Activated naive CD8-positive, alpha-beta T cell treated with anti-CD3 and anti-CD28 coated beads, Interleukin-2, amount 10 ng/mL, durations not matched to agents 7 days and 5 days (primary cell): ENCODE measurements at places on chromosomes 5 and 9. TPM values are rescaled to one million over a fixed set of nuclear protein-coding genes. Genes with fewer than 3 reads are reported as not detected.

DNA sequence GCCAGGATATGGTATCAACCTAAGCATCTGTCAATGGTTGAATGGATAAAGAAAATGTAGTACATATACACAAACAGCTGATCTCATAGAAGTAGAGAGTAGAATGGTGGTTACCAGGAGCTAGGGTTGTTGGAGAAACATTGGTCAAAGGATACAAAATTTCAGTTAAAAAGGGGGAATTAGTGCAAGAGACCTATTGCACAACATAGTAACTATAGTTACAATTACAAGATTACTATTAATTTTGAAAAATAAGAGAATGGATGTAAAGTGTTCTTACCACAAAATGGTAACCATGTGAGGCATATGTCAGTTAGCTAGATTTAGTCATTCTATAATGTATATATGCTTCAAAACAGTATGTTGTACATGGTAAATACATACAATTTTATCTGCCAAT, 28.8 kb upstream of the ELOVL7 start:
- no peak overlapping the region for H3K4me3 ChIP-seq
- H3K27ac ChIP-seq: no peak overlapping the region
- H3K36me3 ChIP-seq: peaks cover 11% of the 10 kb centered on the region
- H3K4me1 ChIP-seq: no peaks in the 10 kb centered on the region
- no peak for DNase-seq

GRCh38 chr9:77063645-77064285, 44.3 kb downstream of the FOXB2 start:
- no peaks in the 10 kb centered on the region for H3K27me3 ChIP-seq
- no peak for DNase-seq
- H3K36me3 ChIP-seq: no peaks in the 10 kb centered on the region
- H3K4me3 ChIP-seq: no peak overlapping the region
- no peaks in the 10 kb centered on the region for H3K4me1 ChIP-seq

DNA sequence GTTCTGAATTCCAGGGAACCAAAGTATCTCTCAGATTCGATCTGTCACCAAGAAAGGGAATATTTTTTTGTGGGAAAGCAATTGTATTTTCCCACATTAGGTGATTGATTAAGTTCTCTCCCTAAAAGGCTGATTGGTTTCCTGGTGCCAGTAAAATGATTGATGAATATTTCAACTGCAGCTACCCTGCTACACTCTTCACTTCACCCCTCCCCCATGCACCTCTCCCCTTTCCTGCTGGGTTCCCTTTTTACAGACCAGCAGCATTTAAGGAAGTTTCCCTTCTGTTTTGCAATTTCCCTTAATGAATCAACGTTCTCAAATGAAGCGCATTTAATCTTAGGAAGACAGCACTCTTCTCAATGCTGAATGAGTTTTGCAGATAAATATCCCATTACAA, 13.1 kb downstream of the NR6A1 start:
- H3K27ac ChIP-seq: no peak overlapping the region
- DNase-seq: no peak
- H3K4me1 ChIP-seq: no peaks in the 10 kb centered on the region
- no peaks in the 10 kb centered on the region for H3K36me3 ChIP-seq
- H3K4me3 ChIP-seq: no peak overlapping the region
- H3K27me3 ChIP-seq: peaks cover 83% of the 10 kb centered on the region

AK8 gene
- total RNA-seq: 0.30 TPM

- H3K4me1 ChIP-seq: peaks cover 41% of the 10 kb centered on the region
- H3K27ac ChIP-seq: peak overlapping the region; percentile 88
- DNase-seq: no peak
- H3K27me3 ChIP-seq: no peaks in the 10 kb centered on the region
- H3K4me3 ChIP-seq: peak overlapping the region; percentile 45
Measured at GRCh38 chr5:177388521-177389052, 4.4 kb downstream of the SLC34A1 start.

QRFP gene
- total RNA-seq: not detected

DNA sequence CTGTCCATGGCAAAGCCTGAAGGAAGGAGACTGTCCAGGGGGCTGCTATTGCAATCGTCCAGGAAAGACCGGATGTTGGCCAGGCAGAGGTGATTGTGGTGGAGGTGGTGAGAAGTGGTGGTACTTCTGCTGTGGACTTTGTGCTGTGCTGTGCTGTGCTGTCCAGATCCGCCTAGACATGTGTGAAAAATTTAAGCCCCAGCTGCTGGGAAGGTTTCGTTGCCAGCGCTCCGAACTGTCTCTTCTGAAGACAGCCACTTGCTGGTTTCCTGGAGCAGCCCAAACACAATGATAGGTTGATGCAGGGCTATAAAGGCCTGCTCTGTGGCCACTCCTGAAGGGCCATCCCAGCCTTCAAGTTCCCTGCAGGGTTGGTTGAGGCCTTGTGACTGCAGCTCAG, 223.0 kb upstream of the MPDZ start:
- H3K27me3 ChIP-seq: no peaks in the 10 kb centered on the region
- H3K4me1 ChIP-seq: no peaks in the 10 kb centered on the region
- H3K36me3 ChIP-seq: no peaks in the 10 kb centered on the region
- no peak for DNase-seq
- H3K4me3 ChIP-seq: no peak overlapping the region

COQ4 gene
- 35.1 TPM for total RNA-seq

GRCh38 chr9:13598738-13599137, 319.2 kb upstream of the MPDZ start:
- no peaks in the 10 kb centered on the region for H3K4me1 ChIP-seq
- DNase-seq: no peak
- H3K27ac ChIP-seq: no peak overlapping the region
- no peaks in the 10 kb centered on the region for H3K36me3 ChIP-seq
- no peak overlapping the region for H3K4me3 ChIP-seq

- peaks cover 11% of the 10 kb centered on the region for H3K36me3 ChIP-seq
- peak overlapping the region; percentile 89 for H3K4me3 ChIP-seq
- peak overlapping the region; percentile 86 for H3K27ac ChIP-seq
- H3K4me1 ChIP-seq: peaks cover 20% of the 10 kb centered on the region
- no peak for DNase-seq
- H3K27me3 ChIP-seq: peaks cover 17% of the 10 kb centered on the region
Measured at GRCh38 chr9:100426189-100426529, 784 bp upstream of the MSANTD3 start.

PAIP2 gene
- 118 TPM for total RNA-seq

- no peaks in the 10 kb centered on the region for H3K27me3 ChIP-seq
- peak overlapping the region; percentile 79 for H3K27ac ChIP-seq
- H3K4me3 ChIP-seq: no peak overlapping the region
- H3K36me3 ChIP-seq: peaks cover 23% of the 10 kb centered on the region
- no peak for DNase-seq
- H3K4me1 ChIP-seq: peaks cover 16% of the 10 kb centered on the region
Measured at GRCh38 chr5:133957080-133957479, 11.3 kb downstream of the C5orf15 start.

- H3K4me3 ChIP-seq: no peak overlapping the region
- peaks cover 32% of the 10 kb centered on the region for H3K4me1 ChIP-seq
- H3K36me3 ChIP-seq: no peaks in the 10 kb centered on the region
- H3K27ac ChIP-seq: peak overlapping the region; percentile 90
Measured at GRCh38 chr5:142433526-142434321, 108.9 kb upstream of the SPRY4 start.

GRCh38 chr9:2427120-2427891, 194.3 kb upstream of the VLDLR start:
- H3K4me1 ChIP-seq: no peaks in the 10 kb centered on the region
- H3K36me3 ChIP-seq: no peaks in the 10 kb centered on the region
- no peak overlapping the region for H3K4me3 ChIP-seq
- DNase-seq: no peak
- peaks cover 3% of the 10 kb centered on the region for H3K27me3 ChIP-seq
- no peak overlapping the region for H3K27ac ChIP-seq

PCDHGA3 gene
- total RNA-seq: not detected

NME5 gene
- total RNA-seq: not detected

DNA sequence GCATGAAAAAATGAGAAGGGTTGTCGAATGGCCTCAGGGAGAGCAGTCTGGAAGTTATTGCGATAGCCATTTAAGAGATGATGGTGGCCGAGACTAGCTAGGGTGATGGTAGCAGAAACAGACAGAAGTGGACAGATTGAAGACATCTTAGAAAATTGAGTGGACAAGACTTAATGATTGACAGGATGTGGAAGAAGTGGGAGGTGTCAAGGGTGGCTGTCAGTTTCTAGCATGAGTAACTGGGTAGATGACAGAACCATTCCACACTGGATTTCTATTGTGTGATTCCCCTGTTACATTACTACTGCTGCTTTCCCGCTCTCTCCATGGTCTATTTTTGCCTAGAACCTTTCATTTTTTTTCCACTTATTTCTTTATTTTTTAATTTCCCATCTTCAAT, 12.6 kb downstream of the CHMP5 start:
- no peaks in the 10 kb centered on the region for H3K27me3 ChIP-seq
- no peak overlapping the region for H3K27ac ChIP-seq
- H3K4me1 ChIP-seq: peaks cover 11% of the 10 kb centered on the region
- no peak for DNase-seq

DNA sequence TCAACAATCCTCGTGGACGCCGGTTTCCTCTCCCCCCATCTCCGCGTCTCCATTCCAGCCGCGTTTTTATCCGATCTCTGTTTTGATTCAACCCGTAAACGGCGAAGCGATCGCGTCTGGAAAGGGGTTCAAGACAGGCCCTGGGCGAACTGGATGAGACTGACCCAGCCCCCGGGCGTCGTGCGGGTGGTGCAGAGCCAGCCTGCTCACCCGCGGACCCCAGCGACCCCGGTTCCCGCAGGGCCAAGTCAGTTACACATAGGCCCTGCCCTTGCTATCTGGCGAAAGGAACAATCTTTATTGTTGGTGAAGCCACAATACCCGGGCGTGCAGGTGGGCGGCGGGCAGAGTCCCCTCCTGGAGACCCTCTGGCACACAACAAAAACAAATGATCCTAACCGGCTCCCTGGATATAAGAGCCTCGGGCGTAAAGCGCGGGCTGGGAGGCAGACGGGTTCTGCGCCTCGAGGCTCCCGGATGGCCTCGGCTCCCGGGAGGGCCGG, 1.8 kb downstream of the TLX3 start:
- H3K27ac ChIP-seq: peak overlapping the region; percentile 67
- H3K4me1 ChIP-seq: peaks cover 20% of the 10 kb centered on the region
- H3K27me3 ChIP-seq: peaks cover 76% of the 10 kb centered on the region
- H3K4me3 ChIP-seq: peak overlapping the region; percentile 57
- peaks cover 2% of the 10 kb centered on the region for H3K36me3 ChIP-seq

- H3K27me3 ChIP-seq: no peaks in the 10 kb centered on the region
- H3K4me1 ChIP-seq: peaks cover 8% of the 10 kb centered on the region
Measured at GRCh38 chr5:61423487-61424145, 91.6 kb downstream of the ZSWIM6 start.

DNA sequence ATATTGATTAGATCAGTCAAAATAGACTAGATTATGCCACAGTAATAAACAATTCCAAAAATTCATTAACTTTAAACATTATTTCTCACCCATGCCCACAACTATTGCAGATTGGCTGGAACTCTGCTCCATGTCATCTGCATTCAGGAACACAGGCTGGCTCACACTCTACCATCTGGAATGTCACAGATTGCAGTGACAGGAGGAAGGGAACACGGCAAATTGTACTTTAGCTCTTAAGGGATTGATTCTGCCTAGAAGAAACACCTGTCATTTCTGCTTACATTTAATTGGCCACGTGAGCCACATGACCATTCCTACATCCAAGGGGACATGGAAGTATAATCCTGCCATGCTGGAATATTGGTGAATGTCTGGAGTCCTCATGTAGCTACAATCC, 54.4 kb downstream of the ATPSCKMT start:
- H3K36me3 ChIP-seq: no peaks in the 10 kb centered on the region
- no peak for DNase-seq
- no peak overlapping the region for H3K27ac ChIP-seq
- H3K27me3 ChIP-seq: no peaks in the 10 kb centered on the region

SLC45A2 gene
- 0.40 TPM for total RNA-seq

DNA sequence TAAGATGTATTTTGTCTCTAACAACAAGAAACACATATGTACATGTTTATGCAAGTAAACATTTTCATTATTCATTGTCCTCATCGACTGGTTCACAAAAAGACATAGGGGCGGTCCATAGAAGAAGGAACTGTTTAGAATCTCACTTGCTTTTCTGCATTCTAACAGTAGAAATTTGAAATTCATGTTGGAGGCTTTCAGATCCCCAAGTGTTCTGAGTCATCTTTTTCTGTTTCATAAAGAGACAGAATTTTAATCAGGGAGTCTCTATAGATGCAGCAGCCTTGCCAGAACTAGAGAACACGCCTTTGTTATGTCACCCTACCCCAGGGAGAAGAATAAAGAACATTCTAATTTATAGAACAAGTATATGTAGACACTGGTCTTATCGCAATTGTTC, 324.3 kb downstream of the GABRG2 start:
- no peak overlapping the region for H3K4me3 ChIP-seq
- DNase-seq: no peak
- no peaks in the 10 kb centered on the region for H3K36me3 ChIP-seq
- H3K4me1 ChIP-seq: no peaks in the 10 kb centered on the region

GRCh38 chr5:103475629-103476240, 86.9 kb downstream of the NUDT12 start:
- H3K36me3 ChIP-seq: no peaks in the 10 kb centered on the region
- no peak overlapping the region for H3K27ac ChIP-seq
- peaks cover 13% of the 10 kb centered on the region for H3K27me3 ChIP-seq
- H3K4me3 ChIP-seq: no peak overlapping the region

GRCh38 chr5:78586251-78586650, 62.3 kb downstream of the LHFPL2 start:
- no peak overlapping the region for H3K27ac ChIP-seq
- DNase-seq: no peak
- no peaks in the 10 kb centered on the region for H3K36me3 ChIP-seq
- H3K4me1 ChIP-seq: peaks cover 5% of the 10 kb centered on the region
- H3K27me3 ChIP-seq: no peaks in the 10 kb centered on the region

PCDHB7 gene
- total RNA-seq: not detected

DNA sequence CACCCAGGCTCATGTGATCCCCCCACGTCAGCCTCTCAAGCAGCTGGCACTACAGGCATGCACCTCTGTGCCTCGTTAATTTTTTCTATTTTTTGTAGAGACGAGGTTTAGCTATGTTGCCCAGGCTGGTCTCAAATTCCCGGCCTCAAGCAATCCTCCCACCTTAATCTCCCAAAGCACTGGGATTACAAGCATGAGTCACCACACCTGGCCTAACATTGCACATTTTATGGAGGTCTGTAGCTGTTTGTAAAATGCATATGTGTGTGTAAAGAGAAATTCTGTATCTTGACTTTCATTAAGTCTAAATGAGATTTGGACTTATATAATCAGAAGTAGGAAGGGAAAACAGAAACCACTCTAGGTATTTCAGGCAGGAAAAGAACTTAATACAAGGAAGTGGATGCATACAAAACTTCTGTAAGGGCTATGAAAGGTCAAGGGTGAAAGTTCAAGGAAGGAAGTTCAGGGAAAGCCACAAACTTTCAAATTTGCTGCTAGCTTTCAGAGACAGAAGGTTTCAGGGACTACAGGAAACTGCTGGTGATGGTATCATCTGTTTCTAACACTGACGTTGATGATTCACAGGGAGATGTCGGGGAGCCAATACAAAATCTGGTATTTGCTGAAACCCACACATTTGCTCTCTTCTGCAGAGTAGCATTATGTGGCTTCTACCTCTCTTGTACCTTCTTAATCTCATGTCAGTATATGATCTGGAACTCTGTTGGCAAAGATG, 209.4 kb downstream of the PIK3R1 start:
- peak overlapping the region; percentile 67 for H3K27ac ChIP-seq
- H3K36me3 ChIP-seq: no peaks in the 10 kb centered on the region
- H3K4me1 ChIP-seq: peaks cover 23% of the 10 kb centered on the region
- DNase-seq: no peak
- no peaks in the 10 kb centered on the region for H3K27me3 ChIP-seq

PHF24 gene
- total RNA-seq: not detected

SLC6A7 gene
- not detected for total RNA-seq
